SIG-M5 (cell line): ENCODE measurements at places on chromosomes 2 and 18.
A peak's percentile ranks its signal among the peaks of the same experiment; 100 is the strongest.

DNA sequence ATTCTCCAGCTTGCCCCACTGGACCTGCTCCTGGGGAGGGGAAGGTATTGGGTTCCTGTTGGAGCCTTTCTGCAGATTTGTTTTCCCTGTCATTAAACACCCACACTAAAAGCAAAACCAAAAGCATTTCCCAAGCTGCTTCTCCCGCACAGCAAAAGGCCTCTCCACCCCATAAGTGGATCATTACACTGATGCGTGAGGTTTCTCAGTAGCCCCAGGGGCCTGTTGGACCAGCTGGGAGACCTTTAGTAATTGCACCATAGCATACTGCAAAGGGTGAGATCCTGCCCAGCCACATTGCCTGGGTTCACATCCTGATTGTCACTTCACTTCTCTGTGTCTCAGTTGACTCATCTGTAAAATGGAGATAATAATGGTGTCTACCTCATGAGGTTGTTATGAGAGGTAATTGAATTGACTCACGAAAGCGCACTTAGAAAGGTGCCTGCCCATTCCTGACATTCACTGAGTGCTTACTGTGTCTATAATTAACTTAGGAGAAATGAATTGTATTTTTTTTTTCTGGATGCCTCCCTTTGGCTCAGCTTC is 43.9 kb downstream of the TOGARAM2 start:
- DNase-seq = no peak

- no peak for DNase-seq
These were observed 133.1 kb downstream of the NEDD4L start for GRCh38 chr18:58177004-58177717.

- no peak for DNase-seq
These were observed 776.8 kb upstream of the SOX11 start for GRCh38 chr2:4915357-4915756.

GRCh38 chr2:146228020-146228393 is 1616.8 kb upstream of the ACVR2A start:
- no peak for DNase-seq

GRCh38 chr2:55617175-55618024 is at the start of gene PPP4R3B:
Gene PPP4R3B (minus strand): TSS chr2:55617622. CDS start chr2:55617285, 337 bp downstream.
- peak; percentile 97 for DNase-seq
